ENCODE measurements at places on chromosomes 5 and 9.

DNA sequence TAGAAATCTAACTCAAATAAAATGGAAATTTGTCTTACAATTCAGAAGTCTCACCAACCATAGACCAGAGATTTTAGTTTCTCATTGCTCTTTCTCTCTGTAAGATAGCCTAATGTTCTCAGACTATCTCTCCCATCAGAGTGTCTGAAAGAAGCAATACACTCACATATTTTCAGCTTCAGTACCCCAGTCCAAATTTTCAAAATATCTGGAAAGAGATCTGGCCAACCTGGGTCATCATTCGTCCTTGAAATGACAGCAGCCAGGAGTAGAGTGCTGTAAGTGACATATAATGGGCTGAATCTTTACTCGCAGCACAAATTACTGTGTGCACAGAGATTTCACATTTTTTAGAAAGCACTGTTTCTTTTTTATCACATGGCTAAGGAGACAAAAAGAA, 313.3 kb upstream of the PRR16 start:
- DNase-seq = no peak

DNA sequence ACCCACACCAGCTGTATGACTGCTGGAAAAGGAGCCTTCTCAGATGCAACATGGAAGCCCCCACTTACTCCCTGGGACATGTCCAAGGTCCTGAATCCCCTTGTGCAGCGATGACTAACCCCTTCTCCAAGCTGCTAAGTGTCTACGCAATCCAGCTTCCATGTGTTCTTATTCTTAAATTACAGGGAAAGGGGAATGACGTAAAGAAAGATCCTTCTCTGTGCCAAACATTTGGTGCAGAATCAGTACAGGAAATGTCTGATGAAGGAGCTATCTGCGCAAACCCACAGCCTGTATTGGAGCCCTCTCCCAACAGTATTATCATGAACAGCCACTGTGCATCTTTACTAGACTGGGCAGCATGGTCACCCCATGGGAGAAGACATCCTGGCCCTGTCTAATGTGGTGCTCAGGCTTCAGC, 183.2 kb downstream of the FRMD3 start:
- DNase-seq = no peak

- no peak for DNase-seq
Observed at GRCh38 chr5:69206528-69207190, 17.3 kb downstream of the CENPH start.

DNA sequence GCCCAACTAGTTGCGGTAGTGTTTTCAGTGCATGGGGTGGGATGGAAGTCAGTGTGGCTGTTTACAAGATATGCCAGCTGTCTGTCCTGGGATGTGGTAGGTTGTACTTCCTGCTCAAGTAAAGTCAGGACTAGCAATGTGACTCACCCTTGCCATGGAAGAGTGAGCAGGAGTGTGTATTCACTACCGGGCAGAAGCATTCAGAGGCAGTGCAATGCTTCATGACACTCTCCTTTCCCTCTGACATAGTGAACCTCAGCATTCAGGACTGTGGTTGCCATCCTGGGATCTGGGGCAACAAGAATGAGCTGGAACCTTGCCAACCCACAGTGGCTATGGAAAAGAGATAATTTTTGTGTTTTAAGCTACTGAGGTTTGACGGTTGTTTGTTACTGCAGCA, 68.9 kb downstream of the BOD1 start:
- no peak for DNase-seq

DNA sequence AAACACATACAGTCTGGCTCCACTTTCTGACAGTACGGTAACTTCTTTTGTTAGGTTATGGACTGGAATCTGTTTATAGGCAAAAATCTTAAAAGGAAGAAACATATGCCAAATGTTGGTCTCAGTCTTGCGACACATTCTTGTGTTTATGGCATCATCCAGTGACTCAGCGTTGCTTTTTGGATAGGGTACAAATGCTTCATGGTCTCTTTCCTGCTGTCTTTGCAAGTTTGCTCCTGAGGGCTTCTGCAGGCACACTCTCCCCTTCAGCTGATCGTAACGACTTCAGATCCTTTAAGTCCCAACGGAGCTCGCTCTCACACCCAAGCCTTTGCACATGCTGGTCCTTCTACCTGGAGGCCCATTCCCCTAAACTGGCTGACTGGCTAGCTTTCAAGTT, 23.6 kb upstream of the TNFSF8 start:
- DNase-seq = peak; percentile 83

GRCh38 chr5:56075361-56075760, 80.6 kb upstream of the IL6ST start:
- DNase-seq = no peak

DNA sequence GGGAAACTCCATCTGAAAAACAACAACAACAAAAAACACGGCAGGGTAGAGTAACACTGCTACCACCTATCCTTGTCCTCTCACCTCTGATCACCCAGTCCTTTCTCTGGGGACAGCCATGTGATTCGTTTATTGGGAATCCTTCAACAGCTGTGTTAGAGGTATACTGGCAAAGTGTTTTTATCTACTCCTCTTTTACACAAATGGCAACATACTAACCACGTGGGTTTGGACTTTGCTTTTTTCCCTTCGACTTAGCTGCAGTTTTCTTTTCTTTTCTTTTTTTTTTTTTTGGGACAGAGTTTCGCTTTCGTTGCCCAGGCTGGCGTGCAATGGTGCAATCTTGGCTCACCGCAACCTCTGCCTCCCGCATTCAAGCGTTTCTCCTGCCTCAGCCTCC, 11.2 kb upstream of the SET start:
- DNase-seq = no peak

DNA sequence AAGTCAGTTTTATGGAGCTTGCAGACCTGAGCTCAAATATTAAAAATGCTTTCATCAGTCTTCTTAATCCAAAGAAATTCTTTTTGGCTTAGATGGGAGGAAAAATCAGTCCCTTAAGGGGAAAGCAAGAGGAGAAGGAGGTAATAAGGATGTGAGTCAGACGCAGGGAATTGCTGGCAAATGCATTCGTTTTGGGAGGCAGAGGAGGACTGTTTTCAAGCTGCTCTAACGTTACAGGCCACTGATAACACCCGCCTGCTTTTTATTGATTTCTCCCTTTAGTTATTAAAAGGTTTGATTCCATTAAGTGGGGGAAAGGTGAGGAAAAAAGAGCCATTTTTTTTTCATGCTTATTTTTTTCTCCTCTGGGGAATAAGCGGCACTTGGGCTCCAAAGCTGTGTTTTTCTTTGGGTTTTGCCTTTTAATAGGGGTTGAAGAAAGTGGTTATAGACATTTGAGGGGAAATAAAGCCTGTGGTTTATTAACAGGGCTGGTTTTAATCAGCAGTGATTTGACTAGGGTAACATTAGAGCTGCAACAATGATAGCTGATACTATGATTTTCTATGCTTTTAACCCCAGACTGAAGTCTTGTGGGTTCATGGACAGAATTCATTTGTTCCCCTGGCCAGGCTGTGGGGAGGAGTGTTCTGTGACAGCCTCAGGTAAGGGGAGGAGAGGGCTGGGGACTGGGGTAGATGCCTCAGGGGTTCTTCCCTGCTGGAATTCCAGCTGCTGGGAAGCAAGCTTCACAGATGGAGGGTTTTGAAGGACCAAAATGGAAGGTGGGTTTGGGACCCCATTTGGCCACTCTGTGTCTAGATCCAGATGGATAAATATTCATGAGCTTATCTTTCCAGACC, 225.2 kb downstream of the GAS1 start:
- DNase-seq = no peak

GRCh38 chr5:80357671-80358070, 37.9 kb downstream of the SPZ1 start:
- DNase-seq = peak; percentile 51

- peak; percentile 76 for DNase-seq
Observed at GRCh38 chr9:128733256-128733655, 9.3 kb upstream of the ZDHHC12 start.

GRCh38 chr5:177426566-177427210, at the start of gene GRK6:
Gene GRK6, plus strand, starts transcription at chr5:177426676. Its CDS starts 170 bp downstream, at chr5:177426846.
- peak; percentile 53 for DNase-seq

GRCh38 chr5:91443761-91444467, 60.8 kb upstream of the ARRDC3 start:
- DNase-seq = no peak

- DNase-seq = no peak
Observed at GRCh38 chr5:107553117-107553555, 117.6 kb downstream of the EFNA5 start.

- DNase-seq = no peak
Observed at GRCh38 chr5:108560581-108560980, 178.7 kb upstream of the FBXL17 start.

GRCh38 chr5:27962198-27962597, 923.8 kb upstream of the CDH9 start:
- DNase-seq = peak; percentile 1

- no peak for DNase-seq
Observed at GRCh38 chr5:142215915-142216681, 107.5 kb downstream of the NDFIP1 start.

- DNase-seq = no peak
Observed at GRCh38 chr5:74457876-74458275, 182.7 kb downstream of the ENC1 start.

GRCh38 chr5:160685695-160686094, 166.3 kb downstream of the ATP10B start:
- DNase-seq = peak; percentile 63

- no peak for DNase-seq
Observed at GRCh38 chr9:88087906-88088305, 50.4 kb downstream of the SPATA31C2 start.

GRCh38 chr9:82457891-82458290, 469.3 kb downstream of the SPATA31D1 start:
- no peak for DNase-seq

DNA sequence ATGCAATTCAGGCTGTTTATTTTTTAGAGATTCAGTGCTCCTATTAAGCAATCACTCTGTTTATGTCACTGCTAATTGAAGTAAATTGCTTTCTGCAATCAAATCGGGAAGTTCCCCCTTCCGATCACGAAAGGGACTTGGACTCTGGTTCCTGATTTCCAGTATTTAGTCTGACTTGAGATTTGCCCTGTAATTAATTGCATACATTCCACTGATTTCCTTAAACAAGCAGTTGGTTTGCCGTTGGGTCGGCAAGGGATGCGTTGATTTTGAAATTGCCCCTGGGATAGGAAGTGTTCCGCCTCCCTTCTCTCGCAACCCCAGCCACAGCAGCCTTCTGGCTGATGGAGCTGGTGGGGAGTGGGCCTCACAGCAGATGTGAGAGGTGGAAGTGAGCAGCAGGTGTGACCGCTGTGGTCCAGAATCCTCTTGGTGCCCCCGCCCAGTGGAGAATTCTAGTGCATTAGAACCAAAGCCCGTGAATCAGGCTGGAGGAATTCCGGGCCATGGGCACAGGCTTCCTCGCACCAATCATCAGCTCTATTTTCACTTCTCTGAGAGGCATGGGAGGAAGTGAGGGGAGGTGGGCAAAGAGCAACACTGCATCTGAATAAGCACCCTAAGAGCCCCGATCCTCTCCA, 102.5 kb downstream of the SPRY4 start:
- DNase-seq = peak; percentile 82

DNA sequence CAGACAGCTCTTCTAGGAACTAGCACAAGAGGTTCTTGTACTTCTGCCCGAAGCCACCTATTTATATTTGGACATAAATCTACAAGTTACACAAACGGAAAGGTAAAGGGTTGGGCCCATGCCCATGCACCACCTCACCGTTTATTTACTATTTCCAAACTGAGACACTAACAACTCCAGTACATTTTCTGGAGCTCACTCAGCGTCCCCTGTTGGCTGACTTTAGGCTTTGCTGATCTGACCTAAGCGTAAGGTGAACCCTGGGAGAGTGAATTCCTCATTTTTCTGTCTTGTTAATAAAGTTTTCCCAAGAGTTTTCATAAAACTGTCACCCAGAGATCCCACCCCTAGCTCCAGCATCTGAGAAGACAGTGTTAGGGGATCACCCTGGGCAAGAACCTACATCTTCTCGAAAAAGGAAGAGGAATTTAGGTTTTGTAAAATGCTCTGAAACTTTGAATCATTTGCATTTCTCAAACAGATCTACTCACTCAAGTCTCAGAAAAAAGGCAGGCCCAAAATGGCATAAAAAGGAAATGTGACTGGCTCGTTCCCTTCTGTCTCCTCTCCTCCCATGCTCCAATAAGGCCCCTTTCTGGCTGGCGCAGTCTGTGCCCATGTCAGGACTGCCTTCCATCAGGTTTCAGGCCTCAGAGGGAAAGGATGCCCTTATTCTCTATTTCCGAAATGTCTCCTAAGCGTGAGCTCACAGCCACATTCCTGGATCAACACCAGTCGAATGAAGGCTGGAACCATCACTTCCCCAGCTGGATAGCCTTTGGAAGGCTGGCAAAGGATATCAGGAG, 201.3 kb downstream of the FANCC start:
- DNase-seq = no peak

DNA sequence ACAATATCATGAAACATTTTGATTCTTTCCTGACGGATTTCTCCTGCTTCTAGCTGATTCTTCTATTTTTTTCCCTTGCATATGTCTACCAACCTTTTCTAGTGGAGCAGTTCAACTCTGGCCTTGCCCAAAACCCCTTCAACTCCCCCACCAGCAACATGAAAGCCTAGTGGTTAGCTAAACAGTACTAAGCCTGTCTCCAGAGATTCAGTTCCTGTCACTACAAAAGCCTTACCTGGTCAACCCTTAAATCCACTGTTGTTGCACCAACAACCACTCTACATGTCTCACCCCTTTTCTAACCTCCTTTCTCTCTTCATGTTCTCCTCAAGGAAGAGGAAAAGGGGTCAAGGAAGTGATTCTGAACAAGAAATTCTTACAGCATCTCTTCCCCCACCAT, 74.8 kb upstream of the PIK3R1 start:
- DNase-seq = no peak

GRCh38 chr9:105928416-105928815, 234.1 kb downstream of the TMEM38B start:
- DNase-seq = no peak

GRCh38 chr5:87300744-87301143, 33.1 kb downstream of the RASA1 start:
- DNase-seq = peak; percentile 91

DNA sequence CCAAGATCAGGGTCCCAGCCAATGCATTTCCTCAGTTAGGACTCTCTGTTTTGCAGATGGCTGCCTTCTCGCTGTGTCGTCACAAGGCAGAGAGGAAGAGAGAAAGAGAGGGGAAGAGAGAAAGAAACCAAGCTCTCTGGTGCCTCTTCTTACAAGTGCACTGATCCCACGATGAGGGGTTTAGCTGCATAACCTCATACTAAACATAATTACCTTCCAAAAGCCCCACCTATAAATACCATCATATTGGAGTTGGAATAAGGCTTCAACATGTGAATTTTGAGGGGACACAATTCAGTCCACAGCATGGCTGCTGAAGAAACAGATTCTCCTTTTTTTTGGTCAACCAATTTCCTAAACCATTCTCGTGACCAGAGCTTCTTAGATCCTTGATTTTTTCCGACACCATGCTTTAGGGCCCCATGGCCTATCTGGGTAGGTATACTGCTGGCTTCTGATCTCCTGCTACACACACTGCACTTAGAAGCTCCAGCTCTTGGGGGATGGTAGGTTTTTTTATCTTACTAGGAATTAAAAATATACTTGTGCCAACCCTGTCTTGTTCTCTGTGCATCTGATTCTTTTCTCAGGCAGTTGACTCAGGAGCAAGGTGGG, 5.1 kb downstream of the CAMK4 start:
- no peak for DNase-seq

- no peak for DNase-seq
Observed at GRCh38 chr5:65620021-65620420, 4.1 kb downstream of the TRIM23 start.

- no peak for DNase-seq
Observed at GRCh38 chr9:1267581-1267980, 217.4 kb downstream of the DMRT2 start.
